T-helper 17 cell (primary cell): ENCODE measurements at places on chromosomes 11 and 22.
A peak's percentile ranks its signal among the peaks of the same experiment; 100 is the strongest.

DNA sequence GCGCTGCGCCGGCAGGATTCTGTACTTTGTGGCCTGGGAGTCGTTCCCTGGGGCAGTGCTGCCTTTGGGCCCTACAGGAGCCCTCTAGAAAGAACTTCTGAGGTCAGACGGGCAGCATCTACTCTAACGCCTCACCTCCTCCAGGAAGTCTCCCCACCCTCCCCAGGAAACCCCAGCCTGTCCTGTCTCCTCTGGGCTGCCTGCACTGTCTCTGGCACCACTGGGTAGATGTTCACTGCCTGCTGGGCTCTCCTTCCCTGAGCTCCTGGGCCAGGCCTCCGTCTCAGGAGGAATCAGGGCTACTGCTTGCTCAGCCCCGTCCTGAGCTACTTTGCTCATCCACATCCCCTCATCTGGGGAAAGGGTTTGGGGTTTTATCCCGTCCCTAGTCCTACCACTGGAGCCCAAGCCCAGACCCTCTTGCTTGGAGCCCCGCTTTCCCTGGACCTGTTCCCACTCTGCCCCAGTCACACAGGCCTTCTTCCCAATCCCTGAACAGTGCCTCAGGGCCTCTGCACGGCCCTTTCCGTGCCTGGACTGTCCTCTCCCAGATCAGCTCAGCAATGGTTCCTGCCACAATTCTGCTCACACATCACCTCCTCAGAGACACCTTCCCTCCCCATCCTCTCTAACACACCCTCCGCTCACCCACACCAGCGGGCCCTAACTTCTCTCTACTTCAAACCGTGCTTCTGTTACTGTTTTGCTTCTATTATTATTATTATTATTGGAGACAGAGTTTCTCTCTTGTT is 11.3 kb upstream of the TREH start:
- no peak for DNase-seq

GRCh38 chr22:37906364-37907008 is 389 bp downstream of the MICALL1 start:
- DNase-seq = peak; percentile 33

DNA sequence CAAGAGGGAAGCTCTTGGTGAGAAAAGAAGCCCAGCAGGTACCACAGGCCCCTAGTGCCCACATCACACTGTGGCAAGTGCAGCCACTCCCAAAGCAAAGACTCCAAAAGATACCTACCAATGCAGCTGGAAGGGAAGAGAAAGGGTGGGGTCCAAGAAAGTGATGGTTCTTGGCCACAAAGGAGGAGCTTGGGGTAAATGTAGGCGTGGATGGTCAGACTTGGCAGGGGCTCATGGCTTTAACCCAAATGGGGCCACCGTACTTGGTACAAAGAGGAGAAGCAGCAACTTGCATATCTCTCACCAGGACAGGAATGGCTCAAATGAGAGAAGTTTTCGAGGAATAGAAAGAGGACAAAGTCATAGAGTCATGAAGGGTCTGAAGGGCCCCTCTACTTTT is 4.8 kb downstream of the MAP3K11 start:
- DNase-seq = no peak

DNA sequence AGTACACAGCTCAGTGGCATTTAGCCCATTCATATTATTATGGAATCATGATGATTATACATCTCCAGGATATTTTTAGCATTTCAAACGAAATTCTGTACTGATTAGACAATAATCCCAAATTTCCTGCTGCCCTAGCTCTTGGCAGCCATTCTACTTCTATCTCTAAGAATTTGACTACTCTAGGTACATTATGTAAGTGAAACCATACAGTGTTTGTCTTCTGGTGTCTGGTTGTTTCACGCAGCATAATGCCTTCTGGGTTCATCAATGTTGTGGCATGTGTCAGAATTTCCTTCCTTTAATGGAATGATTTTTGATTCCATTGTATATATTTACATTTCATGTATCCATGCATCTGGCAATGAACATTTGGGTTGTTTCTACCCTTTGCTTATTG is 517.7 kb downstream of the ETS1 start:
- no peak for DNase-seq

DNA sequence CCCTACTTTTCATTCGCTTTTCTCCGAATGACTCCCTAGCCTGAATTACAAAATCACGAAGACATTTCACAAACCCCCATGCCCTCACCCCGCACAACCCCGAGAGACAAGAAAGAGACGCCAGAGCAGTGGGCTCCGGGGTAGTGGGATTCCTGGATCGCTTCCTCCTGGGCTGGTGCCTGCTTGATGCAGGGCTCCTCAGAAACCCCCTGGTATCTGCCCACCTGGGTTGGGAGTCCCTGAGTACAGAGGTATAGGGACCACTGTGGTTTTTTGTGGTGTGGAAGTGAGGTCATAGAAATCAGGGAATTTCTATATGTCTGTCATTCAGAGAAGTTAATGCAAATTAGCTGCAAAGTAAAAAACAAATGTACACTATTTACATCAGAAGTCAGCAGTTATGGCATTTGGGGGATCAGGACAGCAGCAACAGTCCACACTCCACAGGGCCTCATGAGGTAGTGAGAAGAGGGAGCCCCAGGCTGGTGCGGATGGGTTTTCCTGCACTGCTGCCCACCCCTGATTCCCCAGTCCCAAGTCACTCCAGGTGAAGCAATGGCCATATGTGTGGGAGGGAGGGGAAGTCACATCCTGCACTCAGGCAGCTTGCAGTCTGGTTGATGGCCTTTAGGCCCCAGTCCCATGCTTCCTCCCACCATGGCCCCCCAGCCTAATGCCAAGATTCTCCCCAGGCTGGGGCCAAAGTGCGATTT is 39.6 kb downstream of the BUD13 start:
- DNase-seq = no peak

DNA sequence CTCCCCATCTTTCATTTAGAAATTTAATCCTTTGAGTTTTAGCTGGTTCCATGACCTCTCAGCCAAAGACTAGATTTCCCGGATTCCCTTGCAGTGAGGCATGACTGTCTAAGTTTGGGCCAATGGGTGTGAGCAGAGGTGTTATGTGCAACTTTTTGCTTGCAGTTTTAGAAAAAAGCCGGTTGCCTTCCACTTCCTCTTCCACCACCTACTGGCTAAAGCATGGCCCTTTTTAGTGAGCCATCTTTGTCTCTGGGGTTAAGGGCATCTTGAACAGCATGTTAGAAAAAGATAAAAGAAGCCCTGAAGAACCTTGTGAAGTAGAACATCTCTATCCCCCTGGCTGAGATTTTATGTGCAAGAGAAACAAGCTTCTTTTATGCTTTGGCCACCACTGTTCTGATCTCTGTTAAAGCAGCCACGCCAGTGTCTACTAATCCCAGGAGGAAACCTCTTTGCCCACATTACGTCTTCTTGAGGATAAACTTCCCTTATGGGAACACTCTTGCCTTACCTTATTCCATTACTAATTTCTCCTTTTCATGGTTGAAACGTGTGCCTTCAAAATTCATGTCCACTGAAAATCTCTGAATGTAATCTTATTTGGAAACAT is 279.9 kb downstream of the TENM4 start:
- no peak for DNase-seq

- no peak for DNase-seq
These were observed 25.6 kb upstream of the SORL1-AS1 start for GRCh38 chr11:121478226-121478894.

- DNase-seq = no peak
These were observed 48.4 kb upstream of the MICAL2 start for GRCh38 chr11:12061851-12062560.

GRCh38 chr22:29641042-29641699 is 37.7 kb downstream of the NF2 start:
- DNase-seq = no peak

- no peak for DNase-seq
These were observed 1059.6 kb upstream of the RAG2 start for GRCh38 chr11:37657645-37658044.

GRCh38 chr11:127199306-127199801 is 198.8 kb upstream of the KIRREL3 start:
- no peak for DNase-seq

DNA sequence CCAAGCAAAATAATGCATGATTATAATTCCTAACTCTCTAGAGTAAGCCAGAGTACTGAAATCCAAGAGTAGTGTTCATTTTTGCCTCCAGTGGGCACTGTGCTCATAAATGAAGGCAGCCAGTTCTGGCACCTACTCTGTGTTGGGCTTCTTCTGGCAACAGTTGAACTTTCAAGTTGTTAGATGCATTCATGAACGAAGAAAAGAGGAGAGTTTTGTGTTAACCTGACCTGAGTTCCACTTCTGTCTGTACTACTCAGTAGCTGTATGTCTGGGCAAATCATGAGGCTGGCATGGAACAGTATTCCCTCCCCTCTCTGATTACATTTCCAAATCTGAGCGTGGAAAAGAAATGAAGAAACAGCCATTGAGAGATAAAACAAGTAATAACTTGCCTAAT is 20.3 kb upstream of the TENM4 start:
- DNase-seq = no peak

DNA sequence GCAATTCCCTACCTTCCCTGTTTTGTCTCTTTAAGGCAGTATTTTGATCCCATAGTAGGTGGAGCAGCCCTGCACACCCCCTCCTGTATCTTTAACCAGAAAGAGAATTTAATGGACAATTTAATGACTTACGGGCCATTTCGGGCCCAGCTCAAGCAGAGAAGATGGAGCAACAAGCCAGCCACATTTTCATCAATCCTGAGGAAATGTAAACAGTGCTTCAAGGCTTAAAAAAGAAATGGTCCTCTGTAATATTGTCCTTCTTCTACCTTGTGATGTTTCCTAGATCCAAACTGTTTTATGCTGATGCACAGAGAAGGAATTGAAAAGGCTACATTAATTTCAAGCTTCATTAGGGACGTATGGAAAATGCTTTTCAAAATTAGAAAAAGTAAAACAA is 88.6 kb downstream of the MTMR3 start:
- DNase-seq = no peak

DNA sequence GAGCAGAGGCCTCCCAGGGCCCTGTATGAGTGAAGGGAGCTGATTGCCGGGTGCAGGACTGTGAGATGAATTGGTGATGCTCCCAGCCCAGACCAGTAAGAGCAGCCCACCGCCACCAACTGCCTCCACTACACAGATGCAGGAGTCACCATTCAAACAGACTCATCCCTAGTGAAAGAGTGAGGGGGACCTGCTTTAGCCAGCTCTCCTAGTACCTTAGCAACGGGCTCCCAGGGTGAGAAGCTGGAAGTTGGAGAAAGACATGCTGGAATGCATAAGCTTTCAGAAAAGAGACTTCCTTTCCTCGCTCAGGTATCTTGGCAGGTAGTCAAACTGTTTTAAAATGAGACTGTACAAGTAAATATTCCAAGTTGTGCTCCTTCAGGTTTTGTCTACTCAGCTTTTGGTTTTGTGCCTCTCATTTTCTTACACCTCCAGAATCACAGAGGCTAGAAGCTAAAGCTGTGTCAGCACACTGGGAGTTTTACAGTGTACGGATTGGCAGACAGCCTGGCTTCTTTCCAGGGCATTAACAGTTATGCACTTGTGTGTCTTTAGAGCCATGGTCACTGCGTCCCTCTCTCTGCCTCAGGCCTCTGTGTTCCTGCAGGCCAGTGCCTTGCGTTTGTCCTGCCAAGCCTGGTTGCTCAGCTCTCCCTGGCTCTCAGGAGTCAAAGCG is 146.2 kb downstream of the ATXN10 start:
- no peak for DNase-seq
